Glutamatergic neuron (in vitro differentiated cells): ENCODE measurements at places on chromosomes 3 and 15. TPM values are rescaled to one million over a fixed set of nuclear protein-coding genes. Genes with fewer than 3 reads are reported as not detected.
A peak's percentile ranks its signal among the peaks of the same experiment; 100 is the strongest.

PCCB gene
- total RNA-seq = 28.1 TPM

DNA sequence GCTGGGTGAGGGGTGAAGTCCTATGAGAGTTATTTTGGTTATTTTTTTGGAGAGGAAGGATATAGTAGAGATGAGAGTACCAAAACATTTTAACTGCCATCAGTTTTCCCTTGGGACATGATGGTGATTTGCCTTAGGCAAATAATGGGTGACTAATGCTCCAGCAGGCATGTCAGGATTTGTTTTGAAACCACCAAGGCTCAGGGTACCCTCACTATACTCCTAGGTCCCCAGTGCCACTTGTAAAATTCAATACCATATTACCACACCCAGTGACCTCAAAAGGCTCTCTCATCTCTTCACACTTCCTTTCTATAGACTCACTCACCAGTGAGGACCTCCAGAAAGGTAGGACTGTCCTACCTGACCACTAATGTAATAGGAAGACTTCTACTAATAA lies 83.6 kb downstream of the WDR72 start:
- DNase-seq = no peak

APBA2 gene
- total RNA-seq = 166 TPM

RNF111 gene
- 57.4 TPM for total RNA-seq

- DNase-seq = no peak
Observed at GRCh38 chr3:12658593-12659058, 5.3 kb downstream of the RAF1 start.

- DNase-seq = no peak
Observed at GRCh38 chr3:4866866-4867265, 112.4 kb upstream of the BHLHE40 start.

DNA sequence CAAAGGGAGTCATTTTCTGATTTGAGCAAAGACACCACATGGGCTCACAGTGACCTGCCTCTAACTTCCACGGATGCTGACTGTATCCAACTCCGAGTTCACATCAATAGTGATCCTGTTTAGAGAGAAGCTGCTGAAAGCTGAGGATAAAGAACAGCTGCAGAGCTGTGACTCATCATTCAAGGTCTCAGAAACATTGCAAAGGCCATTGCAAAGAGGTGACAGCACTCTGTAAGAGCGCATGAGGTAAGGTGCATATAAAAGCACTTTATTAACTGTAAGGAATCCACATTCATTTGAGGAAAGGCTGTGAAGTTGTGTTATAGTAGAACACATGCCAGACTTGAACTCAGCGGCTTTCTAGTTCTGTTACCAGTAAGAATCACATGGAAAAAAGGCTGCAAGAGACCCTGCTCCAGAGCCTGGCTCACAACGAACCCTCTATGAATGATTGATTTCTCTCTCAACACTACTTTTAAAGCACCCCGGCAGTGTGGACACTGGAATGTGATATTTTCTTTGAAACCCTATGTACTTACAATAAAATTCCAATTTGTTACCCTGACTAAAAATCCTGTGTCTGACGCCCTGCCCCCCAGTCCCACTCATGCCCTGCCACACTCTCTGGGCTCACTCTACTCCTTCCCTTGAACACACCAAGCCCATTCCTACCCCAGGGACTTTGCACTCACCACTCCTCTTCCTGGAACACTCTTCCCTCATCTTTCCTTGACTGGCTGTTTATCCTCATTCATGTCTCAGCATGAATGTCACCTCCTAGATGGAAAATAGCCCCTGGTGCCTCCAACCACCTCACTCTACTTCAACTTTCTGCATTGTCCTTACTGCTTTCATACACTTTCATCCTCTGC lies 111.2 kb downstream of the LSM3 start:
- no peak for DNase-seq

PTH1R gene
- 0.29 TPM for total RNA-seq

DNA sequence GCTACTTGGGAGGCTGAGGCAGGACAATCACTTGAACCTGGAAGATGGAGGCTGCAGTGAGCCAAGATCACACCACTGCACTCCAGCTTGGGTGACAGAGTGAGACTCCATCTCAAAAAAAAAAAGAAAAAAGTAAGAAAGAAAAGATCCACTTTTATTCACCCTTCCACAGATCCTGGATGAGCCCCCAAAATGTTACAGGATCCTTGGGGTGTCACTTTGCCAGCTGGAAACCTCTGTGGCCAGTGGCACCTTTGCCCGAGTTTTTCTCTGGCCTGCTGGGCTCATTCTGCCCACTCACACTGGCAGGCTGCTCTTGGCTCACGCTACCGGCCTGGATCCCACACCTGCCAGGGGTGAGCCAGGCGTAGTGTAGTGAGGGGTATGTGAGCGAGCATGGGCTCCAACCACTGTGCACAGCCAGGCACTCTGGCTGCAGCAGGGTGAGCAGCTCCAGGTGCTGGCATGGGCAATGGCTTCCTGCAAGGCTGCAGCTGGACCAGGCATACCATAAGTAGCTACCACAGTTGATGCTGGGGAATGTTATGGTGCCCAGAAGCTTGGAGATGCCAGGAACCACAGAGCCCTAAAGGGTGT lies 57.8 kb upstream of the C15orf39 start:
- no peak for DNase-seq

PXK gene
- total RNA-seq = 14.0 TPM

TUSC7 gene
- not detected for total RNA-seq

DNA sequence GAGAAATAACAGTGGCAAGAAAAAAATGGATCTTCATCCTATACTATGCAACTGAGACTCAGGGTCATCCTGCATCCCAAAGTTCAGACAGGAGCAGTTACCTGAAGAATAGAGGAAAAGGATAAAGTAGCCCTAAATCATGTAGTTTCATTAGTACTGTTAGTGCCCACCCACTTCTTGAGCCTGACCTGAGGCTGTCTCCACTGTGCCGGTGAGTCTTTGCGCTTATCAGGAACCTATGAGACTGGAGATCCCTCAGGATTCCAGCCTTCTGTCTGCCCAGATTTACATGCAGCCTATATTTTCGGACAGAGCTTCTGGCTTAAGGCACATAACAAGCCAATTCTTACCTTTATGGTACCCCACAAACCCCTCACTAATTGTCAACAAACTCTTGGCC lies 791.6 kb downstream of the ROBO1 start:
- DNase-seq = no peak

SCAANT1 gene
- not detected for total RNA-seq

CFAP91 gene
- 0.59 TPM for total RNA-seq

TSPAN3 gene
- 190 TPM for total RNA-seq

- DNase-seq = no peak
Observed at GRCh38 chr3:102053375-102053989, 204.2 kb downstream of the NFKBIZ start.

GRCh38 chr15:63340878-63341277 lies 40.8 kb downstream of the CA12 start:
- DNase-seq = no peak

DNA sequence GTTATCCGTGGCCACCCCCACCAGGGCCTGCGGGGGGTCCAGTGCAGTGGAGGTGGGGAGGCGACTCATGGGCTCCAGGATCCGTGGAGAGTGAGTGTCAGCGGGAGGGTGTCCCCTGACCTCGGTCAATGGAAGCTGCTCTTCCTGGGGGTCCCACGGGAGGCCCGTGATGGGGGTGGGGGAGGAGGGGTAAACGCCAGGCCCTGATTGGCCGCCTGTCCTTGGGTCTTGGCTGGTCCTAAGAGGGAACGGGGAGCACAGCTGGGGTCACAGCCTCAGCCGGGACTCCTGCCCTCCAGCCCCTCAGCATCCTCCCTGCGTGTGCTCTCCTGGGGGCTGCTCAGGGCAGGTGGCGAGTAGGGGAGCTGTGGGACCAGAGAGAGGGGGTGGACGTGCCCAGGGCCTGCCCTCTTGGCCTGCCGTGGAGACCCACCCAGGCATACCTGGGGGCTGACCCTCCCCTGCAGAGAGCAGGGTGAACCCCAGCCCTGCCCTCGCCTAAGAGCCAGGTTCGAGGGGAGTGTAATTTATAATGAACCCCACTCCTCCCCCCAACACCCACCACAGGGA lies 184.6 kb downstream of the GOLGA6L6 start:
- DNase-seq = no peak

CMTM8 gene
- not detected for total RNA-seq

GRCh38 chr3:23444386-23444785 lies 241.3 kb downstream of the UBE2E2 start:
- DNase-seq = no peak

- DNase-seq = peak; percentile 72
Observed at GRCh38 chr3:184540777-184541681, 20.6 kb upstream of the EPHB3 start.

DNA sequence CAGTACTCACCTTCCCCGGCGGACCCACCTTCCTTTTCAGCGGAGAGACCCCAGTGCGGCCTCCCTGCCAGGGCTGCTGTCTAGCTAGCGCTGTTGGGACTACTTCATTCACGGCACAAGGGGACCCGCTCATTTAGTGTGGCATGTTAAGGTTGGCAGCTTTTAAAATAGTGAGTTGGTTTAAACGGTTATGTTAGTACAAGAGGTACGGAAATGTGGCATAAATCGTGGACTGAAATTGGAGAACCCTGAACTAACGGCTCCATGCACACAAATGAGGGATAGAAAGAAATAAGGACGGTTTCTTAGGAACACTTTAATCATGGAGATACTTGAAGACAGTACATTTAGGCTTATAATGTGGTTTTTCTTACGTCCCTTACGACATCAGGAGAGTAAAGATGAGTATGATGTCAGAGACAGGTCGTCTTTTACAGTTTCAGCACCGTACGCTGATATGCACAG lies 752 bp downstream of the CEP63 start:
- DNase-seq = no peak

KBTBD13 gene
- not detected for total RNA-seq

CHRD gene
- 47.1 TPM for total RNA-seq

DNA sequence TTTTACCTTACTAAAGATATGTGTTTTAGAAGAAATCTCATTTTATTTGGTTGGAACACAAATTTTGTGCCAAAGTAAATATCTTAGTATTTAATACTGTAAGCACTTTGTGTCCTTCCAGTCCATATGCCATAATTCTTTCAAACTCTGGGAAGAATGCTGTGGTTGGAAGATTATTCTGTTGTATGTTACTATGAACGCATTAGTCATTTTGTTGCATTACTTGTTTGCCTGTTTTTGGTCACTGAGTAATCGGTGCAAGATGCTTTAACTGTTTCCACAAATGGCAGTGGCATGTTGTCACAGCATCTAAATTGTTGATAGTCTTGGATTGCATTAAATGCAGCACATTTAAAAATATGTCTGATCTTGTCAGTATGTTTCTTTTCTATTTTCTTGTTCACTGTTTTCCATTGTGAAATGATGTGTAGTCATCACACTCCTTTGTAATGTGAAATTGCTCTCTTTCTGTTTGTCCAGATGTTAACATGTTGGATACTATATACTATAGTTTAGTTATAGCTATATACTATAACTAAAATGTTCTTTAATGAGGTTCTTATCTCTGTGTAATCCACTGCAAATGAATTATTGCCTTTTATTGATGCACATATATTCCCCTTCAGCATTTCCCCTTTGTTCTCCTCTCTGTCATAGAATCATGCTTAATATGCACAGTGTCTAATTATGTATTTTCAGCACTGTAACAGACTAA lies 89.9 kb upstream of the FLNB start:
- DNase-seq = no peak

GRCh38 chr15:77123854-77124253 lies 52.9 kb upstream of the TSPAN3 start:
- no peak for DNase-seq
